ENCODE measurements at places on chromosomes 13 and 19.

- no peak for DNase-seq
Measured at GRCh38 chr13:67443923-67444322, 213.8 kb upstream of the PCDH9 start.

- no peak for DNase-seq
Measured at GRCh38 chr19:15154002-15154612, 46.7 kb downstream of the NOTCH3 start.

DNA sequence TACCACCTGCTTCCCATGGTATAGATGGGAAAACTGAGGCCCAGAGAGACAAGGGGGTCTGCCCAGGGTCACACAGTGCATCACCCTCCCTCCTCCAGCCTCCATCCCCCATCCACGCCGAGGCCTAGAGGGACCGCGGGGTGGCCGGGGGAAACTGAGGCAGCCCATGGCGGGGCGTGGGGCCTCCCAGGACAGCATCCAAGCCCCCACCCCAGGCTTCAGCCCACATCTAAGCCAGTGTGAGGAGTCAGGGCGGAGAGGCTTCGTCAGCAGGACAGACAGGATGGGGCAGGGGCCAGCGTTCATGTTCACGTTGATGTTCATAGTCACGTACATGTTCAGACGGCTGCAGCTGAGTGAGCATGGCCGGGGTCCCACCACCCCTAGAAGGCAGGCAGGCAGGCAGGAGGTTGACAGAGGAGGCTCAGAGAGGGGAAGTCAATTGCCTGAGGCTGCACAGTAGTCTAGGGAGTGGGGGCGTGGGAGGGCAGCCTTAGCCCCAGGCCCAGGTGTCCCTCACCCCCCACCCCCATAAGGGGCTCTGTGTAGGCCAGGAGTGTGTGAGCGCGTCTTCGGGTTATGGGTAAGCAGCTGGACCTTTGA is 23.3 kb downstream of the SMIM24 start:
- DNase-seq: no peak

- DNase-seq: no peak
Measured at GRCh38 chr19:37930416-37930815, 23.4 kb downstream of the SIPA1L3 start.

DNA sequence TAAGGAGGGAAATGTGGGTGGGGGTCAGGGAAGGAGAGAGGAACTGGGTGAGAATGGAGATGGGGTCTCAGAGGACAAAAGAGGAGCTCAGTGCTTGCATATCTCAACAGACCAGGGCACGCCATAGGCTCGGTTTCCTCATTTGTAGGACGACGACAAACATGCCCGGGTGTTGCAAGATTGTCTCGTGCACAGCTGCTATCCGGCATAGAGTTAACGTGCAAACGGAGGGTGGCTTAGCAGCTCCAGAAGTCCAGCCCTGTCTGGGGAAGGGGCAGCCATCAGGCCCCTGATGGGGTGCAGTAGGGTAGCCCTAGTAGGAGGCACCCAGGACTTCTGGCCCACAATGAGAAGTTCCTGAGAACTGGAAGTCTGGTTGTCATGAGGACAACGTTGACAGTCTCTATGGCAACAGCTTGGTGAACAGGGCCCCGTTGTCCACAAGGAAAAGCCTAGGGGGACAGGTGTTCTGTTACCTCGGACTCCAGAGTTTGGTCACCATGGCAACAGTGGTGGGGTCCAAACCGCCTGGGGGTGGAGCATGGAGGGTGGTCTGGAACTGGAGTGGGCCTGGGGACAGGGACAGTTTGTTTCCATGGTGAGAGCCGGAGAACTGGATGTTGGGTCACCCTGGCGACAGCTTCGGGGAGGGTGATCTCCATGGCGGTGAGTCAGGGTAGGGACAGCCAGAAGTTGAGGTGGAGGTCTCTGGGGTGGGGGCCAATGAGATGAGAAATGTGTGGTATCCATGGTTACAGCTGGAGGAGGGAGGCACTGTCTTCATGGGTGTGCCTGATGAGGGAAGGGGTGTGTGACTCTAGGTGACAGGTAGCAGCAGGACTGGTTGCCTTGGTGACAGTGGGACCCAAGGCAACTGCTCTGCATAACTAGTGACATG is 16.8 kb downstream of the TM6SF2 start:
- DNase-seq: no peak

- DNase-seq: no peak
Measured at GRCh38 chr19:2616741-2617392, 85.6 kb downstream of the GNG7 start.

DNA sequence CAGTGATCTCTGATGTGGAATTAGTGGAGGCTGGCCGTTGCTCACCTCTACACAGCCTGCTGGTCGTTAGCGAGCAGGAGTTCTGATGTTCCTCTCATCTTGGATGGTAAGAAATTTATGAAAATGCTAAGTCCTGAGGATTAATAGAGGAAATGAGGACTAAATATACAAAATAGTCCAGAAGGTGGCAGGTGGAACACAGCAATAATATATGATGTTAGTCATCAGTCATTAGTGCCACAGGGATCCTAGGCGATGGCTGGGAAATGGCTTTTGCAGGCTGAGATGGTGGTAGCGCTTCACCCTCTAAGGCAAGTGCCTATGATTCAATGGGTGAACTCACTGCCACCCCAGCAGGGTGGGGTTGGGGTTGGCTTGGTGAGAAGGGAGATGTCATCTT is 338.6 kb upstream of the TMTC4 start:
- DNase-seq: no peak

- DNase-seq: no peak
Measured at GRCh38 chr19:58059671-58060078, 593 bp downstream of the ZNF135 start.

DNA sequence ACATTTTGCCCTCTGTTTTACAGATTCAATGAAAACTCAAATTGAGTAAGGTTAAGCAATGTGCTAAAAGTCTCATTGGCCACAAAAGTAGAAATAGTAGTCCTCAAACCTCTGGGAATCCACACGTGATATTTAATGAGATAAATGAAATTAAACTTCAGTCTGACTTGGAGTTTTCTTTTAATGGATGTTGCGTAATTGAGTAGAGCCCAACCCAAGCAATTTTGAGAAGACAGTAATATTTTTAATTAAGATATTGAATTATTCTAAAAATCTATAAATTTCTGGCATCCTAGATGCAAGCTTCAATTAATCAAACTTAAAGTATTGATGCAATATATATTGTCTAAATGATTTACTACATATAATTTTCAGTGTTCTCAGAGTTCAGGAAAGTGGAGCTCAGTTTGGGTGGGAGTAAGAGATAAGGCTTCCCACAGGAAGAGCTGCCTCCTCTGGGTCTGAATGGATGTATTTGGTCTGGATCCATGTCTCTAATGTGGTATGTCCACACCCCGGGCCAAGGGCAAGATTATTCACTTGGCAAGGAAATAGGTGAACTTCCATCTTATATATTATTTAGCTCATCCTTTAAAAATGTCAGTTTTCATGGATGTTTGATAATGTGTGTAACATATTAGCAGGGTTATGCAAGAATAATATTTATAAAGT is 6.9 kb downstream of the MBNL2 start:
- no peak for DNase-seq

DNA sequence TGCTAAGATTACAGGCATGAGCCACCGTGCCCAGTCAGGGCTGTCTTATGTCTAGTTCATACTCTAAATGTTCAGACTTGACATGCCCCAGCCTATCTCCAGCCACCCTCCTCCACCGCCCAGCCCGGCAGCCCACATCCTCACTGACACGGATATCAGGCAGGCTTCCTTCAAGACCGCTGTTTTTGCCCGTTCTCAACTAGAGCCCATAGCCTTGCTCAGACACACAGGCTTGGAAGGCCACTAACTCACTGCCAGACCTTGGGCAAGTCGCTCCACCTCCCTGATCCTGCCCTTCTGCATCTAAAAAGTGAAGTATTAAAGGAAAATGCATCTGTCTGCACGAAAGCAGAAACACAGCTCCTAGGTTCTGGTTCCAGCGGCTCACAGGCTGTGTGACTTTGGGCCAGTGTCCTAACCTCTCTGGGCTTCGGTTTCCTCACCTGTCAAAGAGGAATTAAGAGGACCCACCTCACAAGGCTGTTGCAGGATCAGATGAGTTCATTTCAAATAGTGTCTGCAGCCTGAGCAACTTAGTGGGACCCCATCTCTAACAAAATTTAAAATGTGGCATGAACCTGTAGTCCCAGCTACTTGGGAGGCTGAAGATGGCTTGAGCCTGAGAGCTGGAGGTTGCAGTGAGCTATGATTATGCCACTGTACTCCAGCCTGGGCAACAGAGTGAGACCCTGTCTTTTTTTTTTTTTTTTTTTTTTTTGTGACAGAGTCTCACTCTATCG is 14.5 kb upstream of the CERS4 start:
- DNase-seq: no peak

GRCh38 chr19:50875795-50876422 is 2.7 kb downstream of the KLK2 start:
- DNase-seq: no peak

- DNase-seq: no peak
Measured at GRCh38 chr13:105969761-105970160, 565.7 kb downstream of the EFNB2 start.

DNA sequence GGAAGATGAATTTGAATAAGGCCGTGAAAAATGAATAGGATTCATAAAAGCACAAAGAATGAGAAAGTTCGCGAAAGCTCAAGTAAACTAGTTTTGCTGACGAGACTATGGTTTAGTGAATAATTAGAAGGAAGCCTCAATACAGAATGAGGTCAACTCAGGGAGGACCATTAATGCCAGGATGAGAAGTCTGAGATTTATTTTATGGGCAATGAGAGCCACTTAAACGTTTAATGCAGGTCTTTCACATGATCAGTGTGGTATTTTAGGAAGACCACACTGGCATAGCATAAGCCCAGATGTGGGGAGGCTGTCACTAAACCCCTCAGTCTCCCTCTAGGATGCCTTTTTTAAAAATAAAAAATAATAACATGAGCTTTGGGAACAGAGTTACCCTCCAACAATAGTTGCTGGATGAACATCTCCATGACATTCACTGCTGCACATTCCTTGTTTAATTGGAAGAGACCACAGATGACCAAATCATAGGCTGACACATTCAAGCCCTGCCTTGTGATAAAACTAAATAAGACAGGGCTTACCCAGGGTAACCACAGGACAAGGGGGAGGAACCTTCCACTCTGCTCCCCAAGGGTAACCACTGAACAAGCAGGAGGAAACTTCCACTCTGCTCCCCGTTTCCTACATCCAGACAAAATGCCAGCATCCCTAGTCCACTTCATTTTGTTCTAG is 43.6 kb upstream of the LSM14A start:
- no peak for DNase-seq

- DNase-seq: no peak
Measured at GRCh38 chr19:4738734-4739133, 15.1 kb upstream of the DPP9 start.

- DNase-seq: no peak
Measured at GRCh38 chr13:98175823-98176222, 1.2 kb downstream of the RNF113B start.

- no peak for DNase-seq
Measured at GRCh38 chr19:51690454-51691073, 2.6 kb upstream of the SPACA6 start.

GRCh38 chr13:109843695-109844094 is 57.3 kb upstream of the IRS2 start:
- no peak for DNase-seq

GRCh38 chr19:11639245-11639601 is 41.9 kb downstream of the ZNF627 start:
- DNase-seq: no peak

DNA sequence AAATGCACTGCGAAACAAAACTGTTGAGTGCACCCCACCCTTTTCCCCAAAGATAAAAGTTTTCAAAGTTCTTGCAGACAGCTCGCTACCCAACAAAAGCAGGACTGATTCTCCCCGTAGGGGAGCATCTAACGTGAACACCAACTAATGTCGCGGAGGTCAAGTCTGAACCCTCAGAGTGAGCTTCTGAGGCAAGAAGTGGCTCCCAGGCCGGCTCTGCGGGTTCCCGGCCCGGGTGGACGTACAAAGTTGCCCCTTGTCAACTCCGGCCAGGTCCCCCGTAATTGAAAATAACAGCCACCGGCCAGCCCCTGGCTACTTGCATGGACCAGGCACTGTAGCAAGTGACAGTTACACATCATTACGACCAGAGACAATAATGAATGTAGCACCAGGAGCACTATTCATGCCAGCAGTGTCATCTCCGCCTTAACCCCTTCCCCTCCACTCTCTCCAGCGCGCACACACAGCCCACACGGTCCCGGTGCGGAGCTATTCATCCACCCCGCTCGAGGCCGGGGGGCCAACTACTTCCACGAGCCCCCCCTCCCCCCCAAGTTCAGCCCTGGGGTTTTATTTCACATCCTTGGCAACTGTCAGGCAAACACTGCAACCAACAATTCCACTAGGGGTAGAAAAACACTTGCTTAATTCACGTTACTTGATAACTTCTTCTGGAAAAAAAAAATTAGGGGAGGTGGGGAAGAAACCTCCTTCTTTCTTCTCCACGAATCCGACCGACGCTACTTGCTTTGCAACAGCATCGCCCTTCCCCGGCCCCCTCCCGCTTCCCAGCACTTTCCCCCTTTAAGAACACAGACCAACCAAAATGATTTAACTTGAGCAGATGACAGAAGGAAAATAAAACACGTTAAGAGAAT is 1.2 kb downstream of the KLF12 start:
- DNase-seq: no peak

DNA sequence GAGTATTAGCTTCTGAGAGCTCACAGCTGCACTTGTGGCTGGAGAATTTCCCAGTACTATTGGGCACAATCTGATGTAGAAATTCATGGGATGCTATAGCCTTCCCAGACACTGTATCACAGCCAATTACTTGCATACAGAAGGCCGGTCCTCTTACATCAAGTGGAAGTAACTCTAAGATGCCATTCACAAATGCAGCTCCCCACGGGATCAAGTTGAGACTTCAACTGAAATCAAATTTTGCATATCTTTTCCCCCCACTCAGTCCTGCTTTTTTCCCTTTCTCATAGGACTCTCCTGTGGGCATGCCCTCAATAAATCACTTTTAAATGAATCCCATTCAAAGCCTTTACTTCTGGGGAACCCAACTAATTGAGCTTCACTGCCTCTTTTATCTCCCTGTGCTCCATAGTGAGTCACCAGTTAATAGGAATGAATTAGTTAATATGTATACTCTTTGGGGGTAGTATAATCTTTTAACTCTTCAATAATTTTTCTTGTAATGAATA is 1970.8 kb downstream of the OLFM4 start:
- no peak for DNase-seq

- no peak for DNase-seq
Measured at GRCh38 chr13:38684714-38685113, 2.2 kb upstream of the FREM2 start.

- DNase-seq: no peak
Measured at GRCh38 chr13:20195801-20196200, 3.1 kb upstream of the GJB2 start.

GRCh38 chr19:8423817-8424223 is 10.7 kb downstream of the MARCHF2 start:
- no peak for DNase-seq

DNA sequence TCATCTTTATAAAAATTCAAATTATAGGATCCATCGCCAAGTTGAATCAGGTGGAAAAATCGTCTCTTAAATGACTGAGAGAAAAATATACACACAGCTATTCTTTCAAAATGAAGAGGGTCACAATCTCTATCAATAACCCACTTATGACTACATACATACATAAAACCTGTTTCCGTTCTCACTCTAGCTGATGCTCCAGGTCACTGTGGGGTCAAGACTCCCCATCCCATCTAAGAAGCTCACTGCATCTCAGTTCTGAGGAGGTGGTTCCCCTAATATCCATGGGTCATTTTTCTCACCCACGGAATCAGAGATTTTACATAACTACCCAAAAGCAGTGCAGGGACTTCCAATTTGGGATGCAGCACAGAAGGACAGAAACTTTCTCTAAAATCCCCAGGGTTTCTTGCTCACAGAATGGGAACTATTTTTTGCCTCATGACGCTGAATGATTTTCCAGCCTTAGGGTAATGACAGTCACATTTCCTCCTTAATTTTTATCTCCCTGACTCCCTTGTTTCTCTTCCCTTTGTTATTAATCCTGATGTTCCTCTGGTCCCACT is 56.8 kb downstream of the DOCK9 start:
- no peak for DNase-seq
